Suppressor macrophage treated with lipopolysaccharide for 4 hours (primary cell): ENCODE measurements at places on chromosomes 12 and 14.
A peak's percentile ranks its signal among the peaks of the same experiment; 100 is the strongest.

DNA sequence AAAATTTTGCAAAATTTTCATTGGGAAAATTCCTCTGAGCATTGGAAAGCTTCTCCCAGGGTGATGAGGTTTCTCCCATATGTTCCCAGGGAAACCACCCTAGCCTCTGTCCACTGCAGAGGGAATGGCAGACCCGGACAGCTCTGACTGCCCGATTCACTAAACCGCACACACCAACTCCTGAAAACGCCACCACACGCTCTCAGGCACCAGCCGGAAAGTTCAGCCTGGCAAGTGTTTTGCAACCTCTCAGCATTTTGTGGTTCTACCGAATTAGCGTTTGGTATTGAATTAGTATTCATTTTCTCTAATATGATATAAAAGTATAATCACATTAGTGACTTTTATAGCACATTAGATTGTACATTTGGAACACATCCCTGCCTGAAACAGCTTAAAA is 213.4 kb downstream of the PHETA1 start:
- no peak for DNase-seq

GRCh38 chr12:108693751-108694150 is 37.6 kb downstream of the CORO1C start:
- no peak for DNase-seq

DNA sequence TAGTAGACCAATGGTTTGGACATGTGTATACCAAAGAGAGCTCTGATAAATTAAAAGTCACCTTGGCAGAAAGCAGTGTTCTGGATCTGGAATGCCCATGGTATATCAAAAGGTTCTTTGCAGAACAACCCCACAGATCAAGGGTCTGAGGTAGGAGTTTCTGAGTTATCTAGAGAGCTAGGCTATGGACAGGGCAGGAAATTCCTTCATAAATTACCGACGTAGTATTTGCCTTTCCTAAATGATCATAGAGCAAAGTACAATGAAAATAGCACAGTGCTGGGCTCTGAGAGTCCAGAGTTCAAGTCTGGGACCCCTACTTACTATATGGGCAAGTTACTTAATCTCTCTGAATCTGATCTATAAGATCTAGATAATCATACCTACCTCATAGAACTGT is 35.3 kb upstream of the PELI2 start:
- DNase-seq = no peak

GRCh38 chr14:61644834-61645233 is 50.5 kb upstream of the HIF1A start:
- no peak for DNase-seq

GRCh38 chr12:47832263-47832933 is 12.7 kb upstream of the HDAC7 start:
- DNase-seq = no peak

- peak; percentile 74 for DNase-seq
Observed at GRCh38 chr12:31590642-31591379, at the start of gene DENND5B. TSS of gene DENND5B (minus strand) at chr12:31591136. CDS start at chr12:31590832, 304 bp downstream.

- no peak for DNase-seq
Observed at GRCh38 chr12:110704750-110705149, 15.8 kb upstream of the HVCN1 start.

DNA sequence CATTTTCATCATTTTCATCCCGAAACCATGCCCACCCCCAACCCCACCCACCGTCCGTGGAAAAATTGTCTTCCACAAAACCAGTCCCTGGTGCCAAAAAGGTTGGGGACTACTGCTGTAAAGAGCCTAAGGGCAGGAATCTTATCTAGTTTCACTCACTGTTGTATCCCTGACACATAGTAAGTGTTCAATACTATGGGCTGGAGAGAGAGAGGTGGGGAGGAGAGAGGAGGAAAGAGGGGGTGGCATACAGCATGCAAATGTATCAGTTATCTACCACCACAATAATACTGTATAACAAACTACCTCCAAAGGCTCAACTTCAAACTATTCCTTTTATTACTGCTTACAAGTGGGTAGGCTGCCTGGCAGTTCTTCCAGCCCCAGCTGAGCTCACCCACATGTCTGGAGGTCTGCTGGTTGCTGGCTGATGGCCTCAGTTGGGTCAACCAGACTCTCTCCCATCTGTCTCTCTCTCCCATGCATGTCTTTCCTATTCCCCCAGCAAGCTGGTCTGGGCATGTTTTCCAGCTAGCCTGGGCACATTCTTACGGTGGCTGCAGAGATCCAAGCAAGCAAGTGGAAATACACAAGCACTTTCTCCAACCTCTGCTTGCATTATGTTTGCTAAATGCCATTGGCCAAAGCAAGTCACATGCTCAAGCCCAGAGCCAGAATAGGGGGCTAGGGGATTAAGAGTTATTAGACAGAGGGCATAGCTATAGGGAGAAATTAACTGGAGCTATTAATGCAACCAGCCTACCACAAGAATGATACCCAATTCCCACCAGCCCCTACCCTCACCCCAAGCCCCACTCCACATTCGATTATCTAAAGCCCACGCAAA is 31.6 kb upstream of the FICD start:
- DNase-seq = no peak

GRCh38 chr12:52539083-52539820 is 13.7 kb downstream of the KRT71 start:
- DNase-seq = no peak

DNA sequence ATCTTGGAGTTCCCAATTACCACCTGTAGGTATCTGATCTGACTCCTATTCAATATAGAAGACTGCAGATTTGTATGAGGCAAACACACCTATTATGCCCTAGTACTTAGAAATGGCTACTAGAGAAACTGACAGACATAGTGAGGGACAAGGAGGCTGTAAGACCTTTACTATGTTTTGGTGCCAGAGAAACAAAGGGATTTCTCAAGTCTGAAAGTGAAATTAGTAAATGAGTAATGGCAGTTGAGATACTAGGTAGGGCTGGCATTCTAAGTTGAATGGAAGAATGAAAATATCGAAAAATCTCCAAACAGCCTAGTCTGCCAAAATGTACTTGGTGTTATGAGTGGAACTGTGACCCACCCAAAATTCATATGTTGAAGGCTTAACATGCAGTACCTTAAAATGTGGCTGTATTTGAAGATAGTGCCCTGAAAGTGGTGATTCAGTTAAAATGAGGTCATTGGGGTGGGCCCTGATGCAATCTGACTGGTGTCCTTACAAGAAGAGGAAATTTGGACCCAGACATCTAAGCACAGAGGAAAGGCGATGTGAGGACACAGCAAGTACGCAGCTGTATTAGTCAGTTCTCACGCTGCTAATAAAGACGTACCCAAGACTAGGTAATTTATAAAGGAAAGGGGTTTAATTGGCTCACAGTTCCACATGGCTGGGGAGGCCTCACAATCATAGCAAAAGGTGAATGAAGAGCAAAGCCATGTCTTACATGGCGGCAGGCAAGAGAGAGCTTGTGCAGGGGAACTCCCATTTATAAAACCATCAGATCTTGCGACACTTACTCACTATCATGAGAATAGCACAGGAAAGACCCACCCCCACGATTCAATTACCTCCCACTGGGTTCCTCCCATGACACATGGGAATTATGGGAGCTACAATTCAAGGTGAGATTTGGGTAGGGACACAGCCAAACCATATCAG is 127.0 kb downstream of the APAF1 start:
- peak; percentile 3 for DNase-seq

GRCh38 chr12:27779416-27779919 is 565 bp upstream of the KLHL42 start:
- DNase-seq = peak; percentile 4

DNA sequence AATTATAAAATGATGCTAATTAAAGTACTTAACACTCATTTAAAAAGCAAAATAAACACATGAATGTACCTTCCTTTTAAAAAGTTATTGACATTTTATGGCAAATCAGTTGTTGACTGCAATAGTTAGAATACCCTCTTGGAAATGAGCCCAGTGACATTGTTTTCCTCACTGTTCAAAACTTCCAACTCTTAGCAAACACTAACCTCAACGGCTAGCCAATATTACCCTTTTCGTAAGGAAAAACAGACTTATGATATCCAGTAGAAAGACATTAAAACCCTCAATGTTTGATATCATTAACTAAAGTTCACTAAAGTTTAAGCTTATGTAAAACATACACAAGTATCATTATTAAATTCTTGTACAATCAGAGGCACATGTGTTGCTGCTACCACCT is 83.6 kb downstream of the EPS8 start:
- no peak for DNase-seq

GRCh38 chr12:124507188-124508109 is 60.0 kb downstream of the NCOR2 start:
- DNase-seq = no peak

DNA sequence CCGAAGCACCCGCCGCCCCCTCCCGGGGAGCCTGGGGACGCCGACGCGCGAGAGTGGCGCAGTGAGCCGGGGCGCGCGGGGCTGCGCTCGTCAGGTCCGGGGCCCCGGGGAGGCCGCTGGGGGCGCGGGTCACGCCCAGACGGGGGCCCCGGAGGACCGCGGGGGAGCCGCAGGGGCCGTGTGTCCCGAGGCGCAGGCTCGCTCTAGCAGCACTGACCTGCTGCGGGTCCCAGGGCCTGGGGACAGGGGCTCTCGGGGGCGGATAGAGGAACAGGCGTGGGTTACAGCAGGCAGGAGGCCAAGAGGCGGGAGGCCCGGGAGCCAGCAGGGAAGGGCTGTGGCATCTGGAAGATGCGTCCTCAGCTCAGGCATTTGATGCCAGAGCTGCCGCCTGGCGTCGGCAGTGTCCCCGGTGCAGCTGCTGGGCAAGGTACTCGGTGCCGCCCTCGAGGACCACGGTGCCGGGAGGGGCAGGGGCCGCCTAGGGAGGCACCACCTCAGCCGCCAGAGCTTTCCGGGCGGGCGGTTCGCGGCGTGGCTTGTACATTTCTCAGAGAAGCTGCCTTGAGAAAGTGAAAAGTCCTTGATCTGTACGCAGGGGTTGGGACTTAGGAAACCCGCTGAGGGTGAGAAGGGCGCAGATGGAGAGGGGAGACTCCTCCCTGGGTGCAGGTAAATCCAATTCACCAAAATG is 1.2 kb downstream of the WNT5B start:
- DNase-seq = peak; percentile 31

DNA sequence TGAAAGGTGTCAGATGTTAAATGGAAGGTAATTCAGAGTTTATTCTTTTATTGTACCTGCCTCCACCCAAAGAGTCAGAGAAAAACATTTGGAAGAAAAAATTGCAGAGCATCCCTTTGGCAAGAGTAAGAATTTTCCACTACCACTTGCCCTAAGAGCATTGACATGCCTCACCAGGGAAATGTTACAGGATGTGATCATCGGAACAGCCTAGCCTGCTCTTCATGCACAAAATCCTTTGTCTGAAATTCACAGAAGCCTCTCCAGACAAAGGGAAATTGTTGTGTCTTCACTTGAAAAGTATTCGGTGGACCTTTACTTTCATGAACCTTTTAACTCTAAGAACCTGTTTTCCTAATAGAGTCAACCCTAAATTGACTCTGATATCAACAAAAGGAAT is 36.9 kb downstream of the ATP2A2 start:
- no peak for DNase-seq

GRCh38 chr14:23672200-23672599 is 36.0 kb downstream of the DHRS2 start:
- DNase-seq = no peak

GRCh38 chr14:53064475-53064874 is 88.6 kb downstream of the DDHD1 start:
- no peak for DNase-seq

DNA sequence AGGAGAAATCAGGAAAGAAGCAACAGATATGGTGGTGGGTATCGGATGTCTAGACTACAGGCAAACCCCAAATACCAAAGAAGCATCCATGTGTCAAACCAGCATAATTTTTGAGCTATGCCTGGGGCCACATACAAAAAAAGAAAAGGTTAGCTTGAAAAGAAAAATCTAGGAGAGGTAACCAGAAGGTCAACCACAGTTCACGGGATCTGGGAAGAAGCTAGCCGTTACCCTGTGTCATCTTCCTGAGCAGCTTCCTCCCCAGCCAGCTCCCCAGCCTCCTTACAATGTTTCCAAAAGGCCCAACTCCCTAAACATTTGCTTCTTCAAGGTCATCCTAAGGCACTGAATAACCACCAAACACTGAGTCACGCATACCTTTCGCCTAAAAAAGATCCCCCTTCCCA is 3.1 kb downstream of the SINHCAF start:
- DNase-seq = no peak

- DNase-seq = no peak
Observed at GRCh38 chr14:92315050-92315805, 7.7 kb upstream of the SLC24A4 start.

GRCh38 chr12:93000026-93000425 is 70.9 kb upstream of the EEA1 start:
- DNase-seq = no peak

DNA sequence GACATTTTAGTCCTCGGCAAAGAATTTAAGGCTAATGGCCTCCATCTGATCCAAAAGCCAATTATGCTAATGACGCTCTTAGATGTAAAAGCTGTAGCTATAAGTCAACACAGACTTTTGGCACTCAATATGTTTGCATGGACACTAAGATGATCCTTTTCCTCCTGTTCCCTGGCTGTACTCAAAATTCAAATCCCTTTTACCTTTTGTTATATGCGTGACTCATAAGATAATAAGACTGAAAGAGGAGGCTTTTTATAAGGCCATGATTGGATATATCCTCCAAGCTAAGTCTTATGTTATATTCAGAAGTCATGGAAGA is 89.8 kb downstream of the PDZRN4 start:
- no peak for DNase-seq

DNA sequence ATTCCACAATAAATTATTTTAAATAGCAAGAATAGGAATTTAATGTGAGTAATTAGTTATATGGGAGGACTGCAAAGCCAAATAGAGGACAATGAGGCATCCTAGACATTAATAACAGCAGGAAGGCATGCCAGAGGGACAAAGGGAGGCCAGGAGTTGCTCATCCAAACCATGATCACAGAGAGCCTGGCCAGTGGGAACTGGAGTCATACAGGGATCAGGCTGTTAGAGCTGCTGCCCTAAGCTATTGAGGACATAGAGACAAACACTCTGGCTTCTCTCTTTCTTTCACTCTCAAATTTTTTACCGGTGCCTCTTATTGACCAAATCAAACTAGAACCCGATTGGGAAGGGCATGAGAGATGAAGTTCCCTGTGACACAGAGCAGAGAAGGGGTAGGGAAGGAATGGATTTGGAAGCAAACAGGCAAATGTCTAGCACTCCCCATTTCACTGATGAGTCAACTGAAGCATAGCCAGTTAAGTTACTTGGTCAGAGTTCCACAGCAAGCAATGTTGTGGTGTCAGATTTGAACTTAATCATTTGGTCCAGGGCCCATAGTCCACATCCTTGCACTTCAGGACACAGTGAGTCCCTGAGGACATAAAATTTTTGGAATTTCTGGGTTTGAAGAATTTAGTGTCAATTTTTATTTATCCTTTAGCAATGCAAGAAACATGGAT is 17.9 kb upstream of the CFAP54 start:
- DNase-seq = no peak

DNA sequence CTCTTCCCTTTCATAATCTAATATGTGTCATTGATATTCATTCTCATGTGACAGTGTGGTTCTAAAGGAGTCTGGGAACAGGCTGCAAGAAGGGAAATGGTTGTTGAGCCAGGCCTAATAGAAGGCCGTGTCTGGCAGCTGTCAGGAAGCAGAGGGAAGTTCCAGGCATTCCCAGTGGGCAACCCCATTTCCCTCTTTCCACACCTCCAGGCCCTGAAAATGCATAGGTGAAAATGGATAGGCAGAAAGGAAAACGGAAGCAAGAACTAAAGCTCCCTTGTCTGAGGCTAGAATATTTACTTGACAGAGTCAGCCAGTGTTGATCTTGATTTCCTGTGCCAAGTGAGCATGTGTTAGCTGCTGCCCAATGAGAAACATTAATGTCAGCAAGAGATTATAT is 97.7 kb downstream of the PPM1A start:
- DNase-seq = peak; percentile 2
